KBM-7 (cell line): ENCODE measurements at places on chromosomes 4 and X.
A peak's percentile ranks its signal among the peaks of the same experiment; 100 is the strongest.

- peak; percentile 49 for DNase-seq
Measured at GRCh38 chrX:87664381-87664780, 146.8 kb downstream of the KLHL4 start.

DNA sequence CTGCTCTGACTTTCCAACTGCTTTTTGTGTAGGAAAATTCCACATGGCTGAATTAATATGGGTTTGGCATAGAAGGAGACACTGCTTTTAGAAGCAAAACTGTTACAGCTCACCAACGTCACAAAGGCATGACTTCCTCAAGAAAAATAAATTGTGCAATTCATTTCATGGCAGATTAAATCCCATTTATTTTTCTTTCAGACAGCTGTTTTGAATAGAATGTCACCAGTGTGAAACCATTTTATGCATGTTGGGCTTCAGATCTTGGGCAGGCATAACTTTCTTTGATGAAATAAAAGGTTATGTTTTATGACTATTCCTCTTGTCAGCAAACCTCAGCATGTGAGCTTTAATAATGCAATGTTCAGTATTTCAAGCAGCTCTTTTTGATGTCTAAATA is 542.8 kb downstream of the GALNTL6 start:
- DNase-seq: no peak

DNA sequence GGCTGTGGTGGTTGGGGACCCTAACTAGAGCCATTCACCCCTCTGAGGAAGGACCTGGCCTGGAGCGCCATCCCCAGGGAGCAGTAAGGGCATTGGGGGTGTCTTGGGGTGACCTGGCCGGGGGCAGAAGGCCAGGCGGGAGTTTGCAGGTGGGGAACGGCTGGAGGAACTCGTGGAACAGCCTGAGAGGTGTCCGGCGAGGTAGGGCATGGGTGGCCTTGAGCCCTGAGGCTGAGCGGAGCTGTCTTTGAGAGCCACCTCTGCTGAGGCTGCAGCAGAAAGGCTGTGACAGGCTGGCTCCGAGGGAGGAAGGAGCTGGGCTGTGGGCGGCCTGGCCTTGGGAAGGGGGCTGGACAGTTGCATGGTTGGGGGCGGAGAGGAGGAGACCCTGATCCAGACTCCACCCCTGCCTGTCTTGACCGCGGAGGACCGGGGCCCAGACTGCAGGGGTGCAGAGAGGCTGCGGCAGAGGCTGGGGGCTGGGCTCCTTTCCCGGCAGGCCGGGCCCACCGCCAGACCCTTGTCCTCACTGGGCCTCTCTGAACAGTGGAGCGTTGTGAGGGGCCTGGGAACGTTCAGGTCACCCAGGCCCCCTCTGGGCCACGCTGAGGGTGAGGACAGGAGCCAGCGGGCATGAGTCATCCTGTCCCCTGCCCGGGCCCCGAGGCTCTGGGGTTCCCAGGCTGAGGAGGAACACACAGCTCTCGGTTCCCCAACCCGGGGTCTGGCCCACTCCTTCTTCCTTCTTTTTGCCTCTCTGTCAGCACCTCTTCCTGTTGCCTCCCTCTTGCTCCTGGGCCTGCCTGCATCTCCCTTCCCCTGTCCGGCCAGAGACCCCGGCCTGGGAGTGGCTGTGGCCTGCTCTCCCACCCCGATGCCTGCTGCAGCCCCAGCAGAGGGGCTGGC is 8.1 kb downstream of the SH3BP2 start:
- peak; percentile 86 for DNase-seq

DNA sequence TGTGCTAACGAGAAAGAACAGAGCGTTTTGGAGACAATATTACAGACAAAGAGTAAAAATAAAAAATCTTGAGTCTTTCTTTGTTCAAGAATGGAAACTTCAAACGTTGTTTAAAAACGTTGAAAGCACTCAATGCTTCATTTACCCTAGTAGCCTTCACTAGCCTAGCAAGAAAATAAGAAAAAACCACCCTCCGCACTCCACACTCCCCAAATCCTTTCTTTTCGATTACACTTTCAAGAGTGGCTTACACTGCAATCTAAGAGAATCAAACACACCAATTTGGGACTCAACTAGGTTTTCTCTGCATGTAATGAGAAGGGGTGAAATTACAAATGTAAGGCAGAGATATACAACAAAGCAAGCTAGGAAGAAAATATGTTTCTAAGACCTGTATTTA is 4.7 kb downstream of the TMSB4X start:
- no peak for DNase-seq

GRCh38 chr4:601612-602558 is 23.5 kb upstream of the PDE6B start:
- no peak for DNase-seq

DNA sequence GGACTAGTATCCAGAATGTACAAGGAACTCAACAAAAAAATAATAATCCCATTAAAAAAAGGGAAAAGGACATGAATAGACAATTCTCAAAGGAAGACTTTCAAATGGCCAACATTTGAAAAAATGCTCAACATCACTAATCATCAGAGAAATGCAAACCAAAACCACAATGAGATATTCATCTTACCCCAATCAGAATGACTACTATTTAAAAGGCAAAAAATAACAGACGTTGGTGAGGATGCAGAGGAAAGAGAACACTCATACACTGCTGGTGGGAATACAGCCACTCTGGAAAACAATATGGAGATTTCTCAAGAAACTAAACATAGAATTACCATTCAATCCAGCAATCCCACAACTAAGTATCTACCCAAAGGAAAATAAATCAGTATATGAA is 133.1 kb downstream of the KDR start:
- DNase-seq: no peak

GRCh38 chr4:8560265-8561047 is 19.7 kb upstream of the GPR78 start:
- no peak for DNase-seq

- no peak for DNase-seq
Measured at GRCh38 chr4:81965454-81965853, 408.3 kb downstream of the HNRNPD start.

DNA sequence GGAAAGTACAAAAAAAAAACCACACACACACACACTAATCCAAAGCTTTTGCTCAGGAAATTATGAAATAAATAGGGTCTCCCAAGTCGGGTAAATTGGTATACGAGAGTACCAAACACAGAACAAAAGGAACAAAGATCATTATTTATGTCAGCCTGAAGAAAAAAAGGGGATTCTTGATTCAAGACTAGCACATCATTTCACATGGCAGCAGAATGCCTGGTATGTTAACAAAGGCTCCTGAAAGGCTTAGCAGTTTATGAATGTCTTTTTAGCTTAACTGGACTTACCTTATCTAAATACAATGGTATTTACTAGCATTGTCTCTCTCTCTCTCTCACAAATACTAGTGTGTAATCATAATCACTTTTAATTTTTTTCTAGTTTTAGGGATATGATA is 11.3 kb downstream of the RAP2C start:
- no peak for DNase-seq

DNA sequence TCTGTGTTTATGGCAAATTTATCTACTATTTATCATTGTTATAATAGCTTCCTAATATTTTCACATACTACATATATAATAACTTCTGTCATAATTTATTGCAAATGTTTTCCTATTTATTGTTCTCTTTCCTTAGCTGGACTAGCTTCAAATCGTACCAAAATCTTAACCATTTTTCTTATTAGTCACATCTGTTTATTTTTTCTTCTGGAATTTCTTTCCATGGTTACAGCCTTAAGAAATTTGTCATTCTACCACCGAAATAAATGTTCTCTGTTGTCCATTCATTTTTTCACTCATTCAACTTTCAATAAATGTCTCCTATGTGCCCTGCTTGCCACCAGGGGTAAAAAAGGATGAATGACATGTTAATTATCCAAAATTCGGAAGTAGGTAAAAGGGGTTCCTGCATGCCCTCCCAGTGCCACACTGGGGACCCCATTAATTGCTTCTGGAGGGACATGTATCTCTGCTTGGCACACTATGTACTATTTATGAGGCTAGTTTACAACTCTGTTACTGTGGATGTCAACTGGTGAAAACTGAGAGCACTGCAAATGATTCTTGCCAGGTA is 182.1 kb downstream of the SH3KBP1 start:
- no peak for DNase-seq
